ENCODE measurements at places on chromosomes 12 and 14. TPM values are rescaled to one million over a fixed set of nuclear protein-coding genes. Genes with fewer than 3 reads are reported as not detected.

Gene CLEC4C
- total RNA-seq: not detected

Gene CCDC88C
- 4.7 TPM for total RNA-seq

Gene OTUB2
- total RNA-seq: 0.53 TPM

Gene CMA1
- not detected for total RNA-seq

Gene NKX2-1
- total RNA-seq: not detected

DNA sequence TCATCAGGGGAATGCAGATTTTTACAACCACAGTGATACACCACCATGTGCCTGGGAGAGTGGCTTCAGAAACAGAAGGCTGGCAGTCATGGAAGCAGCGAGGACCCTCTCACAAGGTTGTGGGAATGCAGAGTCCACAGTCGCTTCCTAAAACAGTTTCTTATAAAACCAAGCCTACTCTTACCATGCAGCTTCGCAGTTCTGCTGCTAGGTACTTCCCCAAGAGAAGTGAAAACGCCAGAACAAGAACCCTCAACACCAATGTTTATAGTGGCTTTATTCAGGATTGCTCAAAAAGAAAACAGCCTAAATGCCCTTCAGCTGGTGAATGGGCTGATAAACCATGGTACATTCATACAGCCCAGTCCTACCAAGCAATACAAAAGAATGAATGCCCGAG, 87.2 kb downstream of the DDX51 start:
- no peak for DNase-seq

DNA sequence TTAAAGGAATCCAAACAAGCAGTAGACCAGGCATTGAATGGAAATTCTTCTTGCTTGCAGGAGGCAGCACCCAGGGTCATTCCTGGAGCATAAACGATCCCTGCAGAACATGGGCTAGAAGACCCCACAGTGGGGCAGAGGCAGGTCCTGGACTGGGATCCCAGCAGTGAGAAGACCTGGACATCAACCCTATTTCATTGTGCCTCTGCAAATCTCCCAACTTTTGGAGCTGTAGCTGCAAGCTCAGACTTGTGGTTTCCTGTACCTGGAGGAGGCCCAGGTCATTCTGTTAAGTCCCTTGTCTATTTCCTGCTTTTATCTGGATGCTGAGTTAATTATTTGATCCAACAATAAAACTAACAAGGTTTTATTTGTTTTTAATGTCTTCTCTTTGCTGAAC, 61.7 kb downstream of the CALM1 start:
- DNase-seq: no peak

DNA sequence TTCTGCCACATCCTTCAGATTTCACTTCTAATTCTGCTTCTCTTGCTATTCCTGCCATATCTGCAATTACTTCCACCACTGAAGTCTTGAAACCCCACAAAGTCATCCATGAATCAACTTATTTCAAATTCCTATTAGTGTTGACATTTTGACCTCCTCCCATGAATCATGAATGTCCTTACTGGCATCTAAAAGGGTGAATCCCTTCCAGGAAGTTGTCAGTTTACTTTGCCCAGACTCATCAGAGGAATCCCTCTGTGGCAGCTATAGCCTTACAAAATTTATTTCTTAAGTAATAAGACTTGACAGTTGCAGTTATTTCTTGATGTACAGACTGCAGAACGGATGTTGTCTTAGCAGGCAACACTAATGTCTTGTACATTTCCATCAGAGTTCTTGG, 162.9 kb downstream of the PCNX1 start:
- peak; percentile 2 for DNase-seq

DNA sequence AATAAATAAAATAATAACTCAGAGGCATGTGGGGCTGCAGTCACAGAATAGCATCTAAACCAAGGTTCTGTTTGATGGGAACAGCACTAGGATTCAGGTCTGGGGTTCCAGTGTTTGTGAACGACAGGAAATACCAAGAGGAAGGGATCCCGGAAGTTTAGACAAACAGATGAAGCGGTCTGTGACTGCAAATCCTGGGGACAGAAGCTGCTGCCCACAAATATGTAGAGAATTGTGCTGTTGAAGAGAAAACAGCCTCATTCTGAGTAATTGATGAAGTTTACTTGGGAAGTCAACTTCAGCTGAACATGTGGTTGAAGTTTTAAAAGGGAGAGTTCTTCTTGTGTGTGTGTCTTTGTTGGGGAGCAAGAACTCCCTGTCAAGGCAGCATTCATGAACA, 98.4 kb upstream of the TBX5 start:
- no peak for DNase-seq

GRCh38 chr14:47060050-47060449, 408.5 kb upstream of the RPL10L start:
- no peak for DNase-seq

GRCh38 chr12:86744547-86745212, 488.5 kb upstream of the MGAT4C start:
- DNase-seq: no peak

All from A172 (cell line).